Hippocampal formation (tissue), 2 donors: ENCODE measurements at places on chromosomes 3 and 15.

- DNase-seq, result no peak
These were observed 11.4 kb upstream of the CYP11A1 start for GRCh38 chr15:74378848-74379247.

- DNase-seq, result no peak
These were observed 1.7 kb downstream of the GUCA1C start for GRCh38 chr3:108951820-108952501.

GRCh38 chr3:196639483-196640296, at the start of gene NRROS:
TSS of gene NRROS (plus strand) at chr3:196639694. CDS start at chr3:196654540, 14,846 bp downstream.
- DNase-seq, result no peak

DNA sequence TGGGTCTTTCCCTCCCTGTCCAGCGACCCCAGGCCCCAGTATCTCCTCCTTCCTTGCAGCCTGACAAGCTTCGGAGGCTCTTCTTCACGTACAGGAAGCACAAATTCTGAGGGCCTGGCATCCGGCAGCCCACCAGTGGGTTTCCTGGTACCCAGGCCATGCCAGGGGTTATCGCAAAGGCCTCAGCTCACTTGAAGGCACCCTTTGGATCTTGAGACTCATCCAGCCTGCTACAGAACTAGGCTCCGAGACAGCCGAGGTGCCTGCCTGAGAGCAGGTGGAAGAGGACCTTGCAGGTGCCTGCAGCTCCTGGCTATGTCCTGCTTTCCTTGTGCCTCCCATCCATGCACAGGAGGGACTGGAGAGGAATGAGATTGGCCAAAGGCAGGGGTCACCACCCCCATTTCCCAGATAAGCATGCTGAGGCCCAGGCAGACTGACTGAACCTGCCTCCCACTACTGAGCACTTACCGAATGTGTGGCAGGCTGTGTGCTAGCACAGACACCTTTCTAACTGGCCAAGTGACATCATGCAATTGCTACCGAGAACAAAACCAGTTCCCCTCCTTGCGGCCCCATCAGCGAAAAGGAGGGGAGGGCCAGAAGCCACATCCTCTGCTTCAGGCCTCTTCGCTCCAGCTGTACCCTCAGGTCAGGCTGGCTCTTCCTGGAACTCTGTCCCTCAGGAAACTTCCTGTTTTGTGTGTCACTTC, 11.2 kb downstream of the SH2D7 start:
- no peak for DNase-seq
